Skeletal muscle tissue (tissue), 5 donors: ENCODE measurements at places on chromosomes 2 and 18. TPM values are rescaled to one million over a fixed set of nuclear protein-coding genes. Genes with fewer than 3 reads are reported as not detected.

The ADD2 gene
- 2.6 TPM for total RNA-seq

The GPD2 gene
- total RNA-seq, result 17.2 TPM

The LAMA3 gene
- total RNA-seq, result 8.4 TPM

The RFTN2 gene
- total RNA-seq, result 14.1 TPM

The LYG1 gene
- 0.52 TPM for total RNA-seq

The DQX1 gene
- not detected for total RNA-seq

The B3GNT7 gene
- 0.52 TPM for total RNA-seq

The OTOF gene
- 5.2 TPM for total RNA-seq

The GLI2 gene
- total RNA-seq, result 3.1 TPM

The PRSS56 gene
- total RNA-seq, result 1.0 TPM
